ELF-1 (cell line): ENCODE measurements at places on chromosomes 4 and X.

DNA sequence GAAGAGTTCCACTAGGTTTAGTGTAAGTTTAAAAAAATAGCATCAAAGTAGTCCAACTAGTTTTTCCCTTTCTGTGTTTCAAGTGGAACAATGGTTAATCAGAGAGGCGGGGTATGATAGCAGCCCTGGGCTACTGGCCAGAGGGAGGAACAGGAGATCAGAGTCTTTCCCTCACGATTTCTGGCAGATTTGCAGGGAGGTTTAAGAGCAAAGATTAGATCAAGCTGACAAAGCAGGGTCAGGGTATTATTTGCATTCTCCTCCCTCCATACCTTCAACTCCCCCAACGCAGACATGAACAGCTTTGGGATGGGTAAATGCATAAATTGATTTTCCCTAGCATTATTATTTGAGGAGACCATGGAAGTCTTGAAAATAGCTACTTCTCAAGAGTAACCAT is 277.6 kb upstream of the DIAPH2 start:
- DNase-seq, result peak; percentile 79

DNA sequence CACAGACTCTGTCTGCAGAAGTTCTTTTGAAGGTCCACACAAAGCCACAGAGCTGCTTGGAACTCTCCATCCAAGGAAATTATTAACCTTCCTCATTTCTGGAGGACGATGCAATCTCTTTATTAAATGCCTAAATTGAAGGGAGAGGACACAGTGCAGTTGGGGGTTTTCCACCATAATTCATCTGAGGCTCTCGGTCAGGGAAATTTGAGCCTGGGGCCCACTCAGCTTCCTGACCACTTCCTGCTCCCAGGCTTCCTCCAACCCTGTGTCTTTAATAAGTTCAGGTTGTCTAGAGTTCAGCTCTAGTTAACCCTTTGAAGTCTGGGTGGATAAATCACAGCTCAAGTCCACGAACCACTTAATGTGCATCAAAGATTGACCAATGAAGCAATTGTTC is 58.5 kb downstream of the PRPS1 start:
- DNase-seq, result no peak

DNA sequence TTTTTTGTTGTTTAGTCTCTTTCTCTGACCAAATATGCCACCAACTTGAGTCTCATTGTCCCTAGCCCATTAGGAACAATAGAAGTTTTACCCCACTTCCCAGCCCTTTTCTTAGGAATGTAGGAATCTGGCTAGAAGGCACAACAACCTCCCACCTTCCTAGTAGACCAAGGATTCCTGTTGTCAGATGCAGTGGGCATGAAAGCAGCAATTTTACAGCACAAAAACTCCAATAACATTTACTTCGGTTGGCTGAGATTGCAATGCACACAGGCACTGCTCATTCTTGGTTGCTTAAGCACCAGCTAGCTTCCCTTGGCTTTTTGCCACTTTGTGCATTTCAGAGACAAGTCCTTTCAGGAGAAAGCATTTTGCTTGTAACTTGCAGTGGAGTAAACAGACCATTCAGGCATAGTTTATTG is 312.8 kb downstream of the TENM3 start:
- DNase-seq, result peak; percentile 72

DNA sequence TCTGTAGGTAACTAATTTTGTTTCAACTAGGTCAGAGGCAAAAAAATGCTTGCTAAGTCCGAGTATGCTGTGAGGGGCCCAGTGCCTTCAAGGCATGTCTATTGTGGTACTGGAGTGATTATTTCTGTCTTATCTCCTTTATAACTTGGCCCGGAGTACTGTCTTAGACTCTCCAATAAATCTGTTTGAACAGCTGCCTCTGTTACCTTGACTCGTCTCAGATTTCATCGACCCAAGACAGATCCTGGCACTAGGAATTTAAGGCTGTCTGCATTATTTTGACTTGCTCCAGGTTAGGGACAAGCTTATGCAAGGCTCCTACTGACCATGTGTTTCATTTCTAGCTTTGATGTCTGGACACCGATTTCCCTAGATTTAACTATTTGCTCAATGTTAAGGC is 41.1 kb upstream of the NKAP start:
- peak; percentile 5 for DNase-seq

GRCh38 chr4:4559596-4559995 is 17.7 kb upstream of the STX18 start:
- DNase-seq, result no peak

DNA sequence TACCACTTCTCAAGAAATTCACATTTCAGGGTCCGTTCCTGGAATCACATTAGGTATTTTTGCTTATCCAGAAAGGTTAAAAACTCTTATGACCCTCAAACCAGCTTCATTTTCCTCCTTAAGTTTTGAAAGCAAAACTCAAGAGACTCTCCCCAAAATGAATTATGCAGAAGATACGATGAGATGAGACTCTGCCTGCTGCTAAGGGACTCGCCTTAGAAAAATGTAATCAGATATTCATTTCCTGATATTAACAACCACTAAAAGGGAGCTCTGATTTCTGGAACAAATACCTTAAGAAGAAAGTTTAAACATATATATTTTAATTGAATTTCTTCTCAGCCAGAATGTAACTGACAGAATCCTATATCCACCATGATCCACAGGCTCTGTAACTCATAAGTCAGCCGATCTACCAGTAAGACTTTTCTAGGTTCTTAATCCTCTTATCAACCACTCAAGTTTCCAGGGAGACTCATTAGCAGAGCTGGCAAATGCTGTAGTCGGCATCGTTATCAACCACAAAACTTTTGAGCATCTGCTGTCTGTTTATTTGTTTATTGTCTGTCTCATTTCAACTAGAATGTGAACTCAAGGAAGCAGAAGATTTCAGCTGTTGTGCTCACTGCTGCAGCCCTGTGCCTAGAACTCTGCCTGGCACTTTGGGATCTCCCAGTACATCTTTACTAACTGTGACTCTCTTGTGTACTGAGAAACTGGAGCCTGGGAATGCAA is 112.5 kb downstream of the LDB2 start:
- DNase-seq, result peak; percentile 18

DNA sequence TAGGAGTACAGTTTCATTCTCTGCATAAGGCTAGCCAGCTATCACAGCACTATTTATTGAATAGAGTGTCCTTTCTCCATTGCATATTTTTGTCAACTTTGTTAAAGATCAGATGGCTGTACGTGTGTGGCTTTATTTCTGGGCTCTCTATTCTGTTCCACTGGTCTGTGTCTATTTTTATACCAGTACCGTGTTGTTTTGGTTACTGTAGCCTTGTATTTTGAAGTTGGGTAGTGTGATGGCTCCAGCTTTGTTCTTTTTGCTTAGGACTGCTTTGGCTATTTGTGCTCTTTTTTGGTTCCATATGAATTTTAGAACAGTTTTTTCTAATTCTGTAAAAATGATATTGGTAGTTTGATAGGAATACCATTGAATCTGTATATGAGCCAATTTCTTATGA is 182.1 kb upstream of the DIAPH2 start:
- DNase-seq, result no peak

DNA sequence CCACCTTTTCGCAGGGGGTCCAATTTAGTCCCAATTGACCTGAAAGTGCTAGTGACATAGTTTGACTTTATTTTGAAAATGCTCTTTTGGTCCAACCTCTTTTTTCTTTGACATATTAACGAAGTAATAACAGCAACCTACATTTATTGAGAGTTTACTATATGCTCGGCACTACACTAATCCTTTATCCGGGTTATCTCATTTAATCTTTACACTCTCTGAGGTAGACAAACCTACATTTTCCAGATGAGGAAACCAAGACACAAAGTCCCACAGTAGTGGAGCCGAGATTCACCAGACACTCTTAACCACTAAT is 307 bp upstream of the ATRX start:
- DNase-seq, result no peak

DNA sequence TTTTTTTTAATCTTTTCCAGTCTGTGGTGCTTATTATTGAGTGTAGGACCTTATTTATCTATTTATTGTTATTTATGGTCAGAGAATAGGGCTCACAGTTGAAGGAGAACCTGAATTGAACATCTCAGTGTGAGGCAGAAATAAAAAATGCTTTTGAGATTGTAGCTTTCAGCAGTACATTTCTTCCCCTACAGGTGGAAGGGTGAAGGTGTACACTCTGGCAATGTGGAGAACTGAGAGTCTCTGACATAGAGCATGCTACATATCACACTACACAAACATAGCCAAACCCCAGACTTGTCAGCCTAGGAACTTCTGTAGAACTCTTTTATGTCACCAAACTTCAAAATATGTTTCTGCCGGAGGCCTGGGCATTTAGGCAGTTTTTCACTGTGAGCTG is 140.2 kb downstream of the STIM2 start:
- no peak for DNase-seq

DNA sequence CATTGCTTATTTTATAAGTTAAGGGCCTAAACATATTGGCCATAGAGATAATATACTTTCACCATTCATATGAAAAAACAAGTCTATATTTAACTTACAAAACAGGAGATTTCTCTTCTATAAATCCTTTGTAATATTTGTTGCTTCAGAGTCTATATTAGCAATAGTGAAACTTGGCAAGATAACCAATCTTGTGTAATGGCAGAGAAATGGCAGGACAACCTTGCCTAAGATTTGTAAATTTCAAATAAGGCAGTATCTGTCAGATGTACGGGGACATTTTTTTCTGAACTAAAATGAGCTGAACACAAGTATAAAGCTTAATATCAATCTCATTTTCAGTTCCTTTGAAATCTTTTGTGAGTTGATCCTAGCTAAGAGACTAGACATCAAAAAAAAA is 17.8 kb upstream of the CPEB2 start:
- no peak for DNase-seq

GRCh38 chrX:936979-937769 is 275.3 kb downstream of the CRLF2 start:
- DNase-seq, result no peak

DNA sequence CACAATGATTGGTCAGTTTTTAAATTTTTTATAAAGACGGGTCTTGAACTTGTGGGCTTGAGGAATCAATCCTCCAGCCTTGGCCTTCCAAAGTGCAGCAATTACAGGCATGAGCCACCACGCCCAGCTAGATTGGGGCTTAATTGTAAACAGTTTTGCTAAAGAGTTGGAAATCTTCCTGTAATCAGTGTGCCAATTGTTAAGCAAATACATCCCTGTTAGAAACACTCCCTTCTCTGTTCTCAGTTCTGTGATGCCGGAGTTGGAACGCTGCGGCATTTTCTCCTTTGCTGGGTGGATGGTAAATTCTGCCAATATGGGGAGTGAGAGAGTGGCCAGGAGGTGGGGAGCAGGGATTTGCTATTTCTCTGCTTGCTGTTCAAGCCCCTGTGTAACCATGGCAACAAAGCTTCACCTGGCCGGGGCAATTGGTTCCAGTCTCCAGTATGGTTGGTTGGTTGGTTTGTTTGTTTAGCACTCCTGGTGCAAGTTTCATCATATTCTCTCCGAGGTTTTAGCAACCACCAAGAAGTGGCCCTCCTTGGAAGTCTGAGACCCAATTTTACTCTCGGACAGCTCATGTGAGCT is 3.0 kb upstream of the SPATA4 start:
- DNase-seq, result no peak

GRCh38 chr4:165927815-165928214 is 54.8 kb downstream of the TLL1 start:
- DNase-seq, result no peak

DNA sequence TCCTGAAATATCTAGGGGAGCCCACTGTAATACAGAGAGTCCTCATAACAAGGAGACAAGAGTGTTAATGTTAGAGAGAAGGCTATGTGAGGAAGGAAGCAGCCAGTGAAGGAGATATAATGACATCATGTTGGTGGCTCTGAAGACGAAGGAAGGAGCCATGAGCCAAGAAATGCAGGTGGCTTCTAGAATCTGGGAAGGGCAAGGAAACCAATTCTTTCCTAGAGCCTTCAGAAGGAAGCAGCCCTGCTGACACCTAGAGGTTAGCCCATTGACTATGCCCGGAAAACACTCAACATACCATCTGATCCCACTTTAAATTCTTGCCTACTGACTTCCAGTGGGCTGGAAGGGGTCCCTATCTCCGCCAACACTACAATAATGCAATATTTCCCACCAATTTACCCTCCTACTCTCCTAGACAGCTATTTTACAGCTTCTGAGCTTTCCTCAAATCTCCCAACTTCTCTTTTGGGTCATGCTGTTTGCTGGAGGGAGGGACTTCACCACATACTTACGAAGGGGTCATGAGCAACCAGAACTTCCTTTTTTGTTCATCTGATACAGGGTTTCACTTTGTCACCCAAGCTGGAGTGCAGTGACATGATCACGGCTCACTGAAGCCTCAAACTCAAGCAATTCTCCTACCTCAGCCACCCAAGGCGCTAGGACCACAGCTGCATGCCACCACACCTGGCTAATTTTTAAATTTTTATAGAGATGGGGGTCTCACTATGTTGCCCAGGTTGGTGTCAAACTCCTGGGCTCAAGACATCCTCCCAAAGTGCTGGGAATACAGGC is 25.2 kb upstream of the G3BP2 start:
- DNase-seq, result no peak

- DNase-seq, result no peak
These were observed 1.3 kb downstream of the FAM9C start for GRCh38 chrX:13043138-13043537.

DNA sequence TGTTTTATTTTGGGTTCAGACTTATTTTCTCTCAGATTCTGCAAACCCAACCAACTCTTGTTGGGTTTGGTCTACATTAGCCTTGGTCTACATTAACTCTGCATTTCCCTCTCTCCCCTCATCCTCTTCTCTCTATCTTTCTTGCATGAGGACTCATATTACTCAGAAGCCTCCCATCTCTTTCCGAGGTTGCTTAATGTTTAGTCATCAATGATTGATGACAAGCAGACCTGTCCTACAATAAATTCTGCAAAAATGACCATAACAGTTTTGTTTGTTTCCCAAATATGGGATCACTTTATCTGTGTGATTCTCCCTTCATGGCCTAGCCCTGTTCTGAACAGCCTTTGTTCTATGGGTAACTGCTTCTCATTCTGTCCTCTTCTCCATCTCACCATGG is 75.2 kb downstream of the GABRB1 start:
- no peak for DNase-seq

- DNase-seq, result no peak
These were observed 350.9 kb upstream of the F9 start for GRCh38 chrX:139179592-139179991.
